ENCODE measurements at places on chromosomes 7 and 10.

DNA sequence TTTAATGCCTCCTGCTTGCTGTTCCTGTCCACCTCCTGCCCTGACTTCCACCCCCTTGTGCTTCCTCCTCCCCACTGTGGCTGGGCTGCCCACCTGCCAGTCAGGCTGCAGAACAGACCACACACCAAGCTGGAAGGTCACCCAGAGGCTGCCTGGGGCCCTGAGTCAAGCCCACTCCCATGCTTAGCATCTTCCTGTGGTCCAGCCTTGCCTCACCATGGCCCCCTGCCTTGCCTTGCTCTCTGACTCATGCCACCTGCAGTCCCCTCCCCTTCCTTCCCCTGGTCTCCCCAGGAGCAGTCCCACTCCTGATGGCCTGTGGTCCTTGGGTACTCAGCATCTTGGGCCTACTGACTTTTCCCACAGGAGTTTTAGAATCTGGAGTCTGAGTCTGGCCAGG, 2.3 kb downstream of the CLEC2L start:
- no peak for DNase-seq

DNA sequence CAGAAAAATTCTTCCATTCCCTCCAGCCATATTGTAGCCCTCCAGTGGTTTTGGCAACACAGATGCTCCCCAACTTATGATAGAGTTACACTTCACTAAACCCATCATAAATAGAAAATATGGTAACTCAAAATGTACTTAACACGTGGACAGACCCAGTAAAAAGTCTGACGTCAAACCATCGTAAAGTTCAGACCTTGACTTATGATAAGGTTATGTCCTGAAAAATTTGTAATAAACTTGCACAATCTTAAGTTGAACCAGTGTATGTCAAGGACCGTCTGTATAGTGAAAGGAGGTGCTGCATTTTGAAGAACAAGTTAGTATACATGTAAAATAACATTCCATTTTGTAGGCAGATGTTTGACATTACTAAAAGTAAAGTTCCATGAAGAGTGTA, 142.8 kb downstream of the NSUN6 start:
- no peak for DNase-seq

DNA sequence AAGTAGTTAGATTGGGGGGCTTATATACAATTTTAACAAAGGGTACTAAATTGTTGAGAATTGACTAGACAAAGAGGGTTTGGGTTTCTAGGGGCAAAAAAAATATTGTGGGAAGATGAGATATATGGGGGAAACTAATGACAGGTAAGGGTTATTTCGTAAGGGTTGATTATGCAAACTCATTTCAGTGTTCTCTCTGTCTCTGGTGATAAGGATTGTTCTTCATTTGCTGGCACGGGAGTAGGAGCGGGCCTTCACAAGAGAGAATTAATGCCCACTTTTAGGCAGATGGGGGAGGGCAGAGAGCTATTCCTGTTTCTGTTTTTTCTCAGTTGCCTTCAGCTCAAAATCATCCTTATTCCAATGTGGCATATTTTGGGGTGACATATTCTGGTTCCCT, 258.4 kb downstream of the EXOC4 start:
- no peak for DNase-seq

- DNase-seq, result peak; percentile 52
Measured at GRCh38 chr7:100863406-100863950, 3.7 kb upstream of the TRIP6 start.

- DNase-seq, result no peak
Measured at GRCh38 chr7:151342102-151342646, 562 bp downstream of the NUB1 start.

DNA sequence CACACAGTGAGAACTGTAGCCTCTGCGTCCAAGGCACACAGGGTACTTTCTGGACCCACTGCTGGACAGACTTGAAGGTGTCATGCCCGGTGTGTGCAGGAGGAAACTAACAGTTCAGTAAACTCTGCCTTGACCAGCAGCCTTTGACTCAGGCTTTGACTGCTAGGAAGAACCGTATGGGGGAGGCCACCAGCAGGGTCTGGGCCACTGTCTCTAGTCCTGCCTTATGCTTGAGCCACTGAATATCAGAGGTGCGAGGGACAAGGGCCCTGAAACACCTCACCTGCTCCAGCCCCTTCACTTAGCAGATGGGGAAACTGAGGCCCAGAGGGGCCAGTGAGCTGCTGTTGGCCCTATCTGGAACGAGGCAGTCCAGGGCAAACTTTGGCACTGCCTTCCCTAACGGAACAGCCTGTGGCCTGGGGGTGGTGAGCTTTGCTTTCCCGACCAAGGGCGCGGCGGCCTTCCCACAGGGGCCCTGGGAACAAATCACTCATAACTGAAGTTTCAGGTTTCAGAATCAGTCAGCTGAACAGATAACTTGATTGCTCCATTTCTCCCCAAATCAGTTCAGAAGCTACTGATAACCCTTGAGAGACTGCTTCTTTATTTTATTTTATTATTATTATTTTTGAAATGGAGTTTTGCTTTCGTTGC, 130.0 kb downstream of the FAM53B start:
- no peak for DNase-seq

GRCh38 chr7:149154056-149154455, 6.8 kb downstream of the ZNF398 start:
- DNase-seq, result no peak

DNA sequence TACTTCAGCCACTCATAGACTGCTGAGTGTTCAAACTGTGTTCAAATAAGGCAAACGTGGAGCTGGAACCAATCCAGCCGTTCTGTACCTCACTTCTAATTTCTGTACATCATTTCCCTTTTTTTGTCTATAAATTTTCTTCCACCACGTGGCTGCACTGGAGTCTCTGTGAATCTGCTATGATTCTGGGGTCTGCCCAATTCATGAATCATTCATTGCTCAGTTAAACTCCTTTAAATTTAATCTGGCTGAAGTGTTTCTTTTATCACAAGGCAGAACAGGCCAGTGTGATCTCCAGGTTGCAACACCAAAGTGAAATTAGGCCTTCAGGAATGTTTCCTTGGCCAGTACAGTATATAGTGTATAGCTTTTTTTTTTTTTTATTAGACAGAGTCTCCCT, 53.5 kb downstream of the DNAJC12 start:
- DNase-seq, result no peak

DNA sequence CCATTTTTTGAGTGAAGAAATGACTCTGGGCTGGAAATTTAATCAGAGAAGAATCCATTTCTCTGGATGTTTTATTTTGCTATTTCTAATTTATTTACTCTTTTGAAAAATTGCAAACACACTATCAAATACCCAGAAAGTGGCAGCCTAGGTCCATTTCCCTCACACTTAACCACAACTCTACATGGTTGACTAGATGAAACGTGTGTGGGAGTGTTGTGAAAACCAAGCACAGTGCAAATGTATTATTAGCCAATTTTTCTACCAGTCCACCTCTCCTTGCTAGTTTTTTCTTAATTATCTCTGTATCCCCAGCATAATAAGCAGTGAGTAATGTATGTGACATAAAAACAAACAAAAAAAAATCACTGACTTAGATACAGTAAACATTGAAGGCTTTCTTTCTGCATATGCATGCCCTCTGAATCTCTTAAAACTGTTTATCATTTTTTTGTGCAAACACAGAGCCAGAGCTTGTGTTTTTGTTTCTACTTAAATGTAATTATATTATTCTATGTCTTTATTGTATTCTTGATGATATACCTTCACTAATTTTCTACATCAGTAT, 30.9 kb downstream of the SCIN start:
- DNase-seq, result no peak

DNA sequence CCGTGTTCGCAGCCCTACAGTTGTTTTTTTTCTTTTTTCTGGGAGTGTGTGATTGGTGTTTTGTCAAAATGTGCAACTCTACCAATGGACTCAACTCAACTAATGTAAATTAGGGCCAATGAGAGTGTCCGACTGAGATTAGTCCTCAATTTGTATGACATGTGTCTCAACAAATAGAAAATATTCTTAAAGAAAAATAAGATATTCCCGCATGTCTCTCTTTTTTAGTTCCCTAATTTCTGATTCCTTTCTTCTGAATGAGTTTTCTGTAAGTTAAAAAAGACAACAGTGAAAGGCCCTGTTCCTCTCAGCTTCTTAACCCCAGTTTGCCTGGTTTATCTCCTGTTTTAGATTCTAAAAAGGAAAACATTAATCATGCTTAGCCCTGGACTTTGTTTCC, 61.5 kb downstream of the ARID5B start:
- DNase-seq, result no peak

- peak; percentile 60 for DNase-seq
Measured at GRCh38 chr7:71696511-71696910, 564.6 kb downstream of the GALNT17 start.

GRCh38 chr7:55429835-55430499, 64.8 kb downstream of the LANCL2 start:
- DNase-seq, result no peak

DNA sequence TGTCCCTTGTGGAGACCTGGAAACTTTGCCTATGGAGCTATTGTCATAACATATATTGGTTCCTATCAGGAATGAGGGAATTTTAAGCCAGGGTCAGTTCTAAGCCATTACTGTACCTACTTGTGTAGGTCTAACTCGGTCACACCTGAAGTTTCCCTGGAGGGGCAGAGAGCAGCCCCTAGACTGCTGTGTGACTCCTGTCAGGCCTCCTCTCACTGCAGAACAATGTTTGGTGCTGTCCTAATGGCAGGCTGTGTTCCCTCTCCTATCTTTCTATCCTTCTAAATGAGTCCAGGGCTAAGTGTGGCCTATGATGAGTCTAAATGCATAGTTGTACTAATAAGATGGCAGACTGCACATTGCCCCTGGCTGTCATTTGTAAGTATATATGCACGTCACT, 14.2 kb downstream of the MBL2 start:
- no peak for DNase-seq

DNA sequence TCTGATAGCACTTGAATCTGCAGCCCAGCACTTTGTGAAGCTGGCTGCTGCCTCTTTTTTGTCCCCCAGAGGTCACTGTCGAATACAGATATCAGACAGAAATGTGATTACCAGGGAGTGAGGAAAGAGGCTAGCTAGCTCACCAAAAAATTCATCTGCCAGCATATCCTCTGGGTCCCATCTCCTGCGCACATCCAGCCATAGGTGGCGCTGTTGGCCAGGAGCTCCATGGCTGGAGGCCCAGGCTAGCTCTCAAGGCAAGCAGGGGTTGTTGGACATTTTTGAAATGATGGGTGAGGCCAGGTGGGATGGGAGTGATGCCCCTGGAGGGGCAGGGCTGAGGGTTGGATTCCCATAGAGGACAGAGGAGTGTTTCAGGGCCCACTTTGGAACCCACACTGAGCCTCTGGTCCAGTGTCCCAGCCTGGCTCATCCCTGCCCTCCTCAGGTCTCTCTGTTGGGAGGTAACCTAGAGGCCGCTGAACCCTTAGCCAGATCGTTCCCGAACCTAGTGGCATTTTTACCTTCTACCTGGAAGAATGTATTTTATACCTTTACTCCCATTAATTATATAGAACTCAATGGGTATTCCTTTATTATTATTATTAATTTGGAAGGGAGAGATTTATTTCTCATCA, 14.8 kb downstream of the DPCD start:
- DNase-seq, result peak; percentile 78

DNA sequence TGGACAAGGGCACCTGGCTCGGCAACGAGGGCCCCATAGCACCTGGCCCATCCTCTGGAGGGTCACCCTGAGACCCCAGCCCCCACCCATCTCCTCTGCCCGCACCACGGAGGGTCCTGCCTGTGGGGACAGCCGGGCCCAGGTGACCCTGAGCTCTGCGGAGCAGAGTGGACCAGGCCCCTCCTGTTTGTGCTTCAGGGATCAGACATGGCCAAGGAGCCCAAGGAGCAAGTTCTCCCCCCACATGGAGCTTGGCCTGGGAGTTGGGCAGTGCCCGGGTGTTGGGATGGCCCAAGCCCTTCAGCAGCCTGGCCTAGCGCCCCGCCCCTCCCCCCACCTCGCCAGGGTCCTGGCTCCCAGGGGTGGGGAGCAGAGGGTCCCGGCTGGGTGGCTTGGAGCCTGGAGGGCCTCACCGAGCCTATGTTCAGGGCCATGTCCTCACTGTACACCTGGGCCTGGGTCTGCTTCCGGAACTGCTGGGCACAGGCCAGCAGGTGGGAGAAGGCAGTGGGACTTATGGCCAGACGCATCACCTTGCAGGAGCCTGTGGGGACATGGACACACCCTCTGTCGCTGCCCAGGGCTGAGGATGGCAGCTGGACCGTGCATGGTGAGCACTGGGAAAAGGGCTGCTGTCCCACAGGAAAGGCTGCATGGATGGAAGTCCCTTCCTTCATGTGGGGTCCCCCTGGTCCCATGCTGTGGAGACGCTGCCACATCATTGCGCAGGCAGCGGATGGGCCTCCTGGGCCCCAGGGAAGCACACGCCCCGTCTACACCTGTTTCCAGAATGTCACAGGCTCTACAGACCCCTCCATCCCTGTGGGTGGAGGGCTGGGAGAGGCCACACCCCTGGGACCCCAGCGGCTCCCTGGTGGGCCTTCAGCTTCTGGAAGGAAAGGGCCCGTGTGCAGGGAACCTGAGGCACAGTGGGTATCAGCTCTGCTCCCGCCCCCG, 49.2 kb upstream of the NKX6-2 start:
- DNase-seq, result no peak

DNA sequence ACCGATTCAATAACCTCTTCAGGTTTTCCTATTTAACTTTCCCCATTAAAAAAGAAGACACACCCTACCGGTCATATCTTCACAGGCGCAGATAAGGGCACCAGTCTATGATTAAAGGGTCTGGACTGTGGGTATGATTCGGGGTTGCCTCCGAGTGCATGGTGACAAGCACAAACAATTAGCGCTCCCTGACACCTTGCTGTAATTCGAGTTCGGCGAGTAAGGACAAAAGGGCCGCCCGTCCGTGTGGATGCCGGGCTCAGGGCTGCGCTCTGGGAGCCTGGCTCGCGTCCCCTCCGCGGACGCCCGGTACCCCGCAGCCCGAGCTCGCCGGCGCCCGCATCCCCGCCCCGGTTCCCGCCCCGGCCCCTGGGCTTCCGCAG, 111.9 kb upstream of the RHEB start:
- DNase-seq, result no peak

DNA sequence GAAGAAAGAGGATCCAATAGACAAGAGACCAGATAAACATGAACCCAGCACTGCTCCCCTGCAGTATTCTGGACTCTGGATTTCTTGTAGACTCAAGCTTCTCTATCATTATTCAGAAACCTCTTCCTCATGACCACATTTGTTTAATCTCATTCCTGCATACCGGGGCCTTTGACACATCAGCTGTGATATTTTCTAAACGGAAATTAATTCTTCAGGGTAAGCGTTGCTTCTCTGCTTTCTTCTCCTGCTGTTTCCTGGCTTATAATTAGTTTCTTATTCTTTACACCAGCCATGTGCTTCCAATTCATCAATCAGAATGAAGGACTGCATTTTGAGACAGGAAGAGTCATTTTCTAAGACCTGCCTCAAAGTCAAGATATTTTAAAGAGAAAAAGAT, 54.2 kb upstream of the TARP start:
- DNase-seq, result no peak

GRCh38 chr10:69696073-69696731, 66.2 kb downstream of the FAM241B start:
- DNase-seq, result no peak

DNA sequence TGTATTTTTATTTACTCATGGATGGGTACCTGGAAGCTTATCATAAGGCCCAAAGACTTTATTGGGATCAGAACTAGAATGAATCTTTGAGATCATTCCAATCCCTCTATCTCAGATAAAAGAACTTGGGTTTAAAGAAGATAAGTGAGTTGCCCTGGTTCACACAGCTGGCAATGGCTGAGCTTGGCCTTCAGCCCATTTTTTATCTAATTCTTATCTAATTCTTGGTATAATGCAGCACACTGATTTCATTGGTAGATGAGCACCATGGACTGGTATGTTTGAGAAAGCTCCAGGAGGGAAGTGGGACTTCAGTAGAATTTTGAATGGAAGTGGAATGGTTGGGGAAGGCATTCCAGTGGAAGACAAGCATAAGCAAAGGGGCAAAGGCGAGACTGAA, 558.9 kb downstream of the REEP3 start:
- DNase-seq, result no peak
